ENCODE measurements at places on chromosomes 2 and 18. TPM values are rescaled to one million over a fixed set of nuclear protein-coding genes. Genes with fewer than 3 reads are reported as not detected.

- H3K36me3 ChIP-seq = no peaks in the 10 kb centered on the region
- no peak overlapping the region for H3K4me3 ChIP-seq
- no peaks in the 10 kb centered on the region for H3K4me1 ChIP-seq
Measured at GRCh38 chr2:14231391-14231898, 401.1 kb upstream of the LRATD1 start.

The EEF1B2 gene
- total RNA-seq = 123 TPM

The RFX8 gene
- total RNA-seq = 0.85 TPM

The SPEG gene
- 455 TPM for total RNA-seq

- no peaks in the 10 kb centered on the region for H3K4me1 ChIP-seq
- no peaks in the 10 kb centered on the region for H3K36me3 ChIP-seq
- H3K27me3 ChIP-seq = no peaks in the 10 kb centered on the region
- no peak overlapping the region for H3K27ac ChIP-seq
- H3K4me3 ChIP-seq = no peak overlapping the region
Measured at GRCh38 chr2:106789185-106789584, 96.8 kb downstream of the ST6GAL2 start.

The E2F6 gene
- total RNA-seq = 16.6 TPM

DNA sequence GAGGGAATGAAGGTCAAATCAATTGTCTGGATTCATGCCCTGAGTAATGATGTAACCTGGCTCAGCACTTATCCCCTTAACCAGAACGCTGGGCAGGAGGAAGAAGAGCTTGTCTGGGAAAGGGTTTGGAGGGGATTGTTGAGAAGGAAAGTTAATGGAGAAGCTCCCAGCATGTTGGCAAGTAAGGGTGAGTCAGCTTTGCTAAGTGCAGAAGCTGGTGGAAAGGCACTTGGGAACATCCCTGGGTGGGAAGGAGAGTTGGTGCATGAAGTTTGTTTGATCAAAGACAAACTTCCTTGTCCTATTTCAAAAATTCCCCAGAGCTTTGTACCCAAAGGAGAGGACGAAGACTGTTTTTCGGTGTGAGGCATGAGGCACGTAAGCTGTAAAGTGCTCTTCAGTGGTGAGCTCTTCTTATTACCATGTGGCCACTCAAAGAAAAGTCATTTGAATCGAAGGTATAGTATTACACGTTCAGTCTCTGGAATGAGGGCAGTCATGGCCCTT, 17.6 kb upstream of the DAW1 start:
- no peak for DNase-seq
- H3K4me1 ChIP-seq = peaks cover 15% of the 10 kb centered on the region
- peak overlapping the region; percentile 27 for H3K27ac ChIP-seq
- H3K4me3 ChIP-seq = no peak overlapping the region
- H3K27me3 ChIP-seq = no peaks in the 10 kb centered on the region

- no peak overlapping the region for H3K4me3 ChIP-seq
- H3K4me1 ChIP-seq = no peaks in the 10 kb centered on the region
- H3K36me3 ChIP-seq = no peaks in the 10 kb centered on the region
- no peaks in the 10 kb centered on the region for H3K27me3 ChIP-seq
Measured at GRCh38 chr2:146931109-146931508, 913.7 kb upstream of the ACVR2A start.

The LAMA3 gene
- total RNA-seq = 30.1 TPM

GRCh38 chr2:105393373-105394055, 5.3 kb downstream of the FHL2 start:
- peaks cover 68% of the 10 kb centered on the region for H3K4me1 ChIP-seq
- H3K27ac ChIP-seq = no peak overlapping the region
- no peaks in the 10 kb centered on the region for H3K36me3 ChIP-seq
- DNase-seq = no peak

The ACKR3 gene
- 68.9 TPM for total RNA-seq

DNA sequence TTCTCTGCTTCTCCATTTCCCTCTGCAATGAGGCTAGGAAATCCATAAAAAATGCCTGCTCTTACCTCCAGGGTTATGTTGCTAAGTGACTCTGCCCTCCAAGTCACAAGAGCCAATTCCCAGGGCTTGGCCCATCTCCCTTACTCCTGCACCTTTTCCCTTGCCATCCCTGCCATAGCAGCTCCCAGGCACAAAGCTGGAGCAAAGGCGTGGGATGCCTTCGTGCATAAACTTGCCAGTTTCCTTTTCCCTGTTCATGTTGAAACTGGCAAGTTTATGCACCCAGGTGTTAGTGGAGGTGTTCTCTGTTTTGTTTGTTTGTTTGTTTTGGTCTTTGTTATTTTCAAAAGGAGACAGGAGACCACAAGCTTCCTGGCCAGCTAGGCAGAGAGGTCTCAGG, 195.1 kb downstream of the ACKR3 start:
- no peaks in the 10 kb centered on the region for H3K36me3 ChIP-seq
- no peak for DNase-seq
- no peak overlapping the region for H3K27ac ChIP-seq
- H3K4me1 ChIP-seq = no peaks in the 10 kb centered on the region
- H3K4me3 ChIP-seq = no peak overlapping the region

DNA sequence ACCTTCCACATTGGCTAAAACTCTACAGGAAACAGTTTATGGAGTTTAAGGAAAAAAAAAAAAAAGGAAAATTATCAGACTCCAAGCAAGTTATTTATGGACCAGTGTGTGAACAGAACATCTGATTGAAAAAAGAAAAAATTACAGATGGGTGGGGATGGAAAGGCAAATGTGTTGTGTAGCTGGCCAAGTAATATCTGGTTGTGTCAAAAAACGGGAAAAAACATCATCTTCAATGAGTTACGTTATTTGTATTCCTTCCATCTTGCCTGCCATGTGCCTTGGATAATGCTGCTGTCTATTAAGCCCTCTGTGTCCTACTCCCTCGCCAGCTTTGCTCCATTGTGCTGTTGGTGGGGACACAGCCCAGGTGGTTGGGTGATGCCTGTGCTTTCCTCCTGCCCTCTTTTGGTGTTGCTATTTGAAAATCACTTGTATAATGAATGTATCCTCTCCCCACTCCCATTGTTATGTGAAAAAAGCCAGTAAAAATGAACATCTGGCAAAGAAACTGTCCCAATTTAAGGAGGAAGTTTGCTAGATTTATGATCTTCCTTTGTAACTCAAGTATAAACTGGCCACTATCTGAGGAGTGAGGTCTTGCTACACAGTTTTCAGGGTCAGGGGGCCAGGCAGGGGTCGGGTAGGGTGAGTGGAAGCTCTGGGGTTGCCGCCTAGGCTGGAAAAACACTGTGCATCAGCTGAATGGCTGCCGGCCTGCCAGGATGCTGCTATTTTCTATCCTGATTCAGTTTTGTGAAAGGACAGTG, 155.9 kb downstream of the FMNL2 start:
- no peaks in the 10 kb centered on the region for H3K27me3 ChIP-seq
- H3K4me3 ChIP-seq = no peak overlapping the region
- peaks cover 64% of the 10 kb centered on the region for H3K4me1 ChIP-seq

DNA sequence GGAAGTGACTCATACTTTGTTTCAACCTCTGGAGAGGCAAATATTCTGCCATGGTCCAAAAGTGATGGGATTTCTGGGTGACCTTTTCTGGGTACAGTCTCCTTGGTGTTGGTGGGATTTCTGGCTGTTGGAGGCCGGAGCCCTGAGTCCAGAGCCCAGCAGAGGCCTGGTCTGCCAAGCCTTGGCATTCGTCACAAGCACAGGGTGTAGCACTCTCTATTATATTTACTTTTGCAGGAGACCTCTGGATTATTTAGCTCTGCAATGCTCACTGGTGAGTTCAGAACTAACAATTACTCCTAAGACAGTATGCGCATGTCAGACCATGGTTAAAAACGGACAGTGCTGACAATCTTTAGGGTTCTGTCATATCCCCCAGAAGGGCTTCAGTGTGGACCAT, 201.6 kb upstream of the TWIST2 start:
- no peaks in the 10 kb centered on the region for H3K36me3 ChIP-seq
- H3K4me1 ChIP-seq = peaks cover 11% of the 10 kb centered on the region
- DNase-seq = no peak
- peak overlapping the region; percentile 59 for H3K27ac ChIP-seq
- no peaks in the 10 kb centered on the region for H3K27me3 ChIP-seq
- no peak overlapping the region for H3K4me3 ChIP-seq

The C2orf92 gene
- total RNA-seq = 32.0 TPM

The DPYSL5 gene
- not detected for total RNA-seq

GRCh38 chr18:11868230-11868629, 17.0 kb downstream of the CHMP1B start:
- no peak for DNase-seq
- no peaks in the 10 kb centered on the region for H3K36me3 ChIP-seq

The PID1 gene
- total RNA-seq = 109 TPM

- no peaks in the 10 kb centered on the region for H3K27me3 ChIP-seq
- no peak for DNase-seq
- H3K4me3 ChIP-seq = no peak overlapping the region
- no peaks in the 10 kb centered on the region for H3K36me3 ChIP-seq
Measured at GRCh38 chr18:68024716-68025115, 508.2 kb upstream of the DSEL start.

DNA sequence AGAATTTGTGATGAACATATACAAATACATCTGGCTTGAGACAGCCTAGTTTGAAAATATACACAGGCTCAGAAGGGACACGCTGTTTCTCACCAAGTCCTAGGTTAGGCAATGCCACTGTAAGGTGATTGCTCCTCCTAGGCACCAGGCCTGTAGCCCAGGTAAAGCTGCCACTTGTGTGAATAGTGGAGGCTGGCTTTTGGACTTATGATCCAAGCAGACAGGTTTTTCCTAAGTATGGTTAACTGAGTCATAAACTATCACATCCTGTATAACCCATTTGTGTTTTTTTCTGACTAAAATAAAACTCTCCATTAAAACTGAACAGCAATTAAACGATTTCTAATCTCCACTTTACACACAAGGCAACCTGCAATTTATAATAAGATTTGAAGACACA, 81.0 kb downstream of the SEMA4F start:
- no peak overlapping the region for H3K4me3 ChIP-seq
- H3K27ac ChIP-seq = no peak overlapping the region
- no peak for DNase-seq
- H3K27me3 ChIP-seq = no peaks in the 10 kb centered on the region
- H3K4me1 ChIP-seq = peaks cover 3% of the 10 kb centered on the region

DNA sequence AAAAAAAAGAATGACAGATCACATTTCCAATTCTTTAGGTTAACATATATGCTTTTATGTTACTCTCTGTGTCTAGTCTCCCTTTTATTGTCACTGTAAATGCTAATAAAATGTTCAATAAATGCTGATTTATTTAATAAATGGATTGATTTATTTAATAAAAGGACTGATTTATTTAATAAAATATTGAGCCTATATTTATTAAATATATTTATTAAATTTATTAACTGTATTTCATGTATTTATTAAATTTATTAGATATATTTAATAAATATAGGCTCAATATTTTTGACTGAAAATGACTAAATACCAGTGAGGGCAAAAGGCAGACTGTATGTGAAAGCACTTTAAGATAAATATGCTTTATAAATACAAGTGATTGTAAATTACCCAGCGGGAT, 142.6 kb downstream of the SH3BP4 start:
- no peak overlapping the region for H3K4me3 ChIP-seq
- no peak for DNase-seq
- no peak overlapping the region for H3K27ac ChIP-seq
- H3K27me3 ChIP-seq = no peaks in the 10 kb centered on the region
- H3K4me1 ChIP-seq = no peaks in the 10 kb centered on the region

DNA sequence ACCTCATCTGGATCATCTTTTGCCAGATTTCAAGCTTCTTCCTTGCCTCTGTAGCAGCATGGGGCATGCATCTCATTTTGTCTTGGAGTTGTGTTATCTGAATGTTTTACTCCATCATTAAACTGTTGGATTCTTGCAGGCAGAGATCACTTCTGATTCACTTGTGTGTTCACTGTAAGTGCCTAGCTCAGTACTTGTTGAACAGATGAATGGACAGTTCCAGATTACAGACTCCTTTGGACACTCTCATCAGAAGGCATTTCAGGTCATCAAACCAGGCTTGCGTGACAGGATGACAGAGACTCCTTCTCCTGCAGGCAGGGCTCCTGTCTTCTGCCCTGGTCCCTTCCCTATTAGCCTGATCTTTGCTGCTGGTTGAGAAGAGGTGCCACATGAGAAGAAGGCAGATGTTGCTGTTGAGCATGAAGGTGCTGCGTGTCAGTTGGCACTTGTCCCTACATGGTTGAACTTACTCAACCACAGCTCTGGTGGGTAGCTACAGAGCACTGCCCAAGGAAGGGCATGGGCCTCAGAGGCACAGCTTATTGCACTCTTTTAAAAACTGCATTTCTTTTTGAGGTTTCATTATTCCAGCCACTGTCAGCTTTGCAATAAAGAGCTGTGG, 58.9 kb downstream of the INPP4A start:
- H3K4me3 ChIP-seq = no peak overlapping the region
- H3K27ac ChIP-seq = no peak overlapping the region

The HAAO gene
- total RNA-seq = 25.3 TPM

DNA sequence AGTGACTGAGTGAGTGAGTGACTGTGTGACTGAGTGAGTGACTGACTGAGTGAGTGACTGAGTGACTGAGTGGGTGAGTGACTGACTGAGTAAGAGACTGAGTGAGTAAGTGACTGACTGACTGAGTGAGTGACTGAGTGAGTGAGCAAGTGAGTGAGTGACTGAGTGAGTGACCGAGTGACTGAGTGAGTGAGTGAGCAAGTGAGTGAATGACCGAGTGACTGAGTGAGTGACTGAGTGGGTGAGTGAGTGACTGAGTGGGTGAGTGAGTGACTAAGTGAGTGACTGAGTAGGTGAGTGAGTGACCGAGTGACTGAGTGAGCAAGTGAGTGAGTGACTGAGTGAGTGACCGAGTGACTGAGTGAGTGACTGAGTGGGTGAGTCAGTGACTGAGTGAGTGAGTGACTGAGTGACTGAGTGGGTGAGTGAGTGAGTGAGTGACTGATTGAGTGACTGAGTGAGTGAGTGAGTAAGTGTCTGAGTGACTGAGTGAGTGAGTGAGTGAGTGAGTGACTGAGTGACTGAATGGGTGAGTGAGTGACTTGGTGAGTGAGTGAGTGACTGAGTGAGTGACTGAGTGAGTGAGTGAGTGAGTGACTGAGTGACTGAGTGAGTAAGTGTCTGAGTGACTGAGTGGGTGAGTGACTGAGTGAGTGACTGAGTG, 13.3 kb downstream of the MAL start:
- DNase-seq = no peak
- no peak overlapping the region for H3K27ac ChIP-seq
- H3K36me3 ChIP-seq = no peaks in the 10 kb centered on the region
- no peaks in the 10 kb centered on the region for H3K27me3 ChIP-seq
- no peaks in the 10 kb centered on the region for H3K4me1 ChIP-seq

GRCh38 chr2:108866041-108866440, 79.5 kb downstream of the CCDC138 start:
- H3K36me3 ChIP-seq = no peaks in the 10 kb centered on the region
- DNase-seq = no peak
- no peaks in the 10 kb centered on the region for H3K4me1 ChIP-seq
- H3K27me3 ChIP-seq = no peaks in the 10 kb centered on the region
- no peak overlapping the region for H3K4me3 ChIP-seq
- H3K27ac ChIP-seq = no peak overlapping the region

GRCh38 chr18:9683418-9684396, 24.4 kb upstream of the RAB31 start:
- H3K4me1 ChIP-seq = peaks cover 9% of the 10 kb centered on the region
- no peak overlapping the region for H3K4me3 ChIP-seq
- peak overlapping the region; percentile 67 for H3K27ac ChIP-seq
- no peaks in the 10 kb centered on the region for H3K36me3 ChIP-seq
- no peak for DNase-seq

Measured in thoracic aorta (tissue), 2 donors.